D341Med (cell line): ENCODE measurements at places on chromosomes 3 and 15.

GRCh38 chr3:126356373-126357264 is 589 bp downstream of the KLF15 start:
- DNase-seq, result peak; percentile 62

DNA sequence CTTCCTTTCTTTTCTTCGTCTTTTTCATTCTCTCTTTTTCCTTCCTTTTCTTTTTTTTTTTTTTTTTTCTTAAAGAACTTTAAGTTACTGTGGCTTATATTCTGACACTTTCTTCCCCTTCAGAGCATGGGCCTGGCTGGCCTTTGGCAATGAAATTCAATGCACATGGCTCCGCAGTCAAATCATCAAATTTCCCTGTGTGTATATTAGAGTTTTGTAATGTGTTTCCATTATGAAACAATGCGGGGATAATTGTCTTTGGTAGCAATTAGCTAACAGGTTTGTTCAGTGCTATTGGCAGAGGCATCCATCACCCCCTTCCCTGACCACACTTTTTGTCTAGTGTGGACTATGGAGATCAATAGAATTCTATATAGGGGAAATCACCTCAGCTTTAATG is 80.5 kb downstream of the CDIN1 start:
- DNase-seq, result no peak

- peak; percentile 81 for DNase-seq
Observed at GRCh38 chr3:65342084-65342683, 654.4 kb upstream of the ADAMTS9 start.

GRCh38 chr3:176696816-176697215 is 500.5 kb downstream of the TBL1XR1 start:
- no peak for DNase-seq

- DNase-seq, result no peak
Observed at GRCh38 chr15:97968380-97968779, 7.9 kb downstream of the ARRDC4 start.

- DNase-seq, result no peak
Observed at GRCh38 chr15:62962101-62962995, 80.2 kb upstream of the TPM1 start.
